ENCODE measurements at places on chromosomes 2 and 18.

- peak; percentile 85 for DNase-seq
Observed at GRCh38 chr2:127100251-127101047, 6.5 kb downstream of the BIN1 start.

DNA sequence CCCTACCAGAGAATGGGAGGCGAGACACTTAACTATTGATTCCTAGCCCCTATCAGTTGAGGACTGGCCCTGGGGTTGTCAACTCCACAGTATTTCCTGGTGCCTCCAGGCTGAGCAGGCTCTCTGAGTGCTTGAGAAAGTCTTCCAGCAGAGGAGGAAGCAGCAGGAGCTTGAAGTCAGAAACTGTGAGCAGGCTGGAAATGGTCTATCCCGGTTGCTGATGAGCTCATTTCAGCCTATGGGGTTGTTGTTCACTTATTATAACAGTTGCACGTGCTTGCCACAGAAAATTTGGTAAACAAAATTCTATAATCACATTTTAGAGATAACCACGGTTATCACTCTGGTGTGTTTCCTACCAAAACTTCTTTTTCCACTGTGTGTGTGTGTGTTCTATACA is 254.7 kb upstream of the THUMPD2 start:
- no peak for DNase-seq

DNA sequence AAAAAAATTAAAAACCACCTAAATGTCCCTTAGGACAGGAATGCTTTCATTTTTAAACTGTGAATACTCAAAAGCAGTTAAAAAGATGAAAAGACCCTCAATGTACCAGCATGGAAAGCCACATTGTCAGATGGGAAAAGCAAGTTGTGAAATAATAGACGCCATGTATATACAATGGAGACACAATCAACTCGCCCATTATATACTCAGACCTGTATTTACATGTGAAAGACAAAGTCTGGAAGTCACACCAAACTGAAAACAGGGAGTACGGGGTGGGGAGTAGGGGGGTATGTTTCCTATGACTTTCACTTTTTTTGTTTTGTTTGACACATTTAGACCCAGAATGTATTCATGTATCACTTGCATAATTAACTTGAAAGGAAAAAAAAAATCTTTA is 75.6 kb downstream of the CELF4 start:
- DNase-seq = no peak

GRCh38 chr18:39454866-39455265 is 1889.3 kb upstream of the CELF4 start:
- DNase-seq = no peak

DNA sequence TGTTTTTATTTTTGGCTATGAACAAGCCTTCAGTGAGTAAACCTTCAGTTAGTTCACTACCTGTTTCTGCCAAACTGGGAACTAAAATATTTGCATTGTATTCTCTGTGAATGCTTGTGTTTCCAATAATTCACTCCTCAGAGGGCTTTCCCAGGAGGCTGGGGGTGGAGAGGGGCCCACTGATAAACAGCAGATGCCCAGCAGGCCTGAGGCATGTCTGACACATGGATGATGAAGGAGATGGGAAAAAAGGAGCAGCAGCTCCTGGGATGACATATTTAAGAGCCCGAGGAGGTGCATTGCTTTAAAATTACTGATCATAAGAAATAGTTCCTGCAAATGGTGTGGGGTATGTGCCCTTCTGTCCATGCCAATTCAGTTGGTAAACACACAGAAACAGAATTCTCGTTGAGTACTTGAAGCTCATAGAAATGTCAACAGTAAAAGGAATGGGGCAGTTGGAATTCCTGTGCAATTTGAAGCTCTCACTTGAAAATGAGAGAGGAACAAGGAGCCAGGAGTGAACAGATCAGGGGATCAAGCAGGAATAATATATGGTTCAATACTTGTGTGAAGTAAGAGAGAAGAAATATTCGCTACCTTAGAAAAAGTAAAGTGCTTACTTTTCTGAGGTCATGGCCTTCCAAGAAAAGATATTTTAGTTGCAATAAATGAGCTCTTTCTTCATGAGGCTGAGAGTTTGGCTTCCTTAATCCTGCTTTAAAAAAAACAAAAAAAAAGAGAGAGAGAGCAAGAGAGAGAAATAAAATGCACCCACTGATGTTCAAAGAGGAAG is 22.0 kb upstream of the HNMT start:
- no peak for DNase-seq

DNA sequence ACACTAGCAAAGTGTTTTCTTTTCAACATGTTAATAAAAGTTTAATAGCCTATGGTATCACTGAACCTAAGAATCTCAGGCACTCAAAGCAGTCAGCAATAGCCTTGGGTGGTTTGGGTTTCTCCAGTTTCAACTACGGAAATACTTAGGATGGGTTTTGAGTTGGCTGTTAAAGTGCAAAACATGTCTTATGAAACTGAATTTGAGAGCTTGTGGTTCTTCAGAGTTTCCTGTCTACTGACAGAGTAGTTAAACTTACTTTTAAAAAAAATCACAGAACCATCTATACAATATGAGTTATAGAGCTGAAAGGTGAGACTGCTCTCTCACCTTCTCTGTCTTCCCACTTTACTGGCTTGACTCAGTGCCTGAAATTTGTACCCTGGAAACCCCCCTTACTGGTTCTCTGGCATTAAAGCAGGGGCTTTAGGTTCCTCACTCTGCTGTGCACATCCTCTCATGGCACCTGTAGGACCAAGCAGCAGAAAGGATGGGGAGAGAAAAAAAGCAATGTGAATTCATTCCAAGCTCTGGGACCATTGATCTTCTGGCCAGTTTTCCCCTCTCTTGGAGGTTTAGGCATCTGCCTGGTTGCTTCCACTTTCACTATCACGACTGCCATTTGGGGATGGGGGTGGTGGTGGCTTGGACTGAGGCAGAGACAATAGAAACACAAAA is 18.1 kb downstream of the CCDC141 start:
- DNase-seq = no peak

GRCh38 chr18:8501044-8501443 is 108.2 kb upstream of the RAB12 start:
- DNase-seq = peak; percentile 18

- no peak for DNase-seq
Observed at GRCh38 chr2:72676341-72677025, 149.3 kb downstream of the EXOC6B start.

DNA sequence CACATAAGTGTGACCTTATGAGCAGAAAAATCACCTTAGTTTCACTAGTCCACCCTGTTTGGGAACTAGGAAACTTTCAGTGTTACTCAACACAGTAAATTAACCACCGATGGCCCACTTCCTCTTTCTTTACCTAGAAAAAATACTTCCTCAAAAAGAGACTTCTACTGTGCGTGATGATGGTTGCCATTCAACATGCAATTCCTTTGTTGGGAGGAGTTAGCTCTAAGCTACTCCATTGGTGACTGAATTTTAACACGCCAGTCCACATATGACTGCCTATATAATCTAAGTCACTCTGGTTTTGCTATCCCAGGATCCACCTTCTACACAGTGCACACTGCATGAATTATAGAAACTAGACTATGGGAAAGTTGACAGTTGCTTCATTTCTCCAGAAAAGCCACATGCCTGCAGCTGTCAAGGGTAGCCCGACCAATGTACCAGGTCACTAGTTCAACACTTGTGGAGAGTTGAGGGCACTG is 47.8 kb upstream of the REG3G start:
- DNase-seq = no peak

DNA sequence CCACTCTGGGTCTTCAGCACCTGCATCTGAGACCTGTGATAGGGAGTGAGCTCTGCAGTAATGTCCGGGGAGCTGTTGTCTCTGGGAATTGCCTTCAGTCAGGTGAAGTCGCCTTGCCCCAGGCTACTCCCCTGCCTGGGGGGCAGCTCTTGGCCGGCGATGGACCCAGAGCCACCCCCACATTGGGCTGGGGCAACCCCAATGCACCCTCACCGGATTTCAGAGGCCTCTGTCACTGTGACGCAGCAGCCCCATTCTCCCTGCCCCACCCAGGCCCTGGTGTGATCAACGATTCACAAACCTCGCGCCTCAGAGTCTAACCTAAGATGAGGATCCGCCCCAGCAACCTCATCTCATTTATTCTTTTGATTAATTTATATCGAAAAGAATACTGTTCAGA is 303.6 kb downstream of the NDUFA10 start:
- DNase-seq = no peak

GRCh38 chr2:12817870-12818269 is 101.1 kb downstream of the TRIB2 start:
- no peak for DNase-seq

DNA sequence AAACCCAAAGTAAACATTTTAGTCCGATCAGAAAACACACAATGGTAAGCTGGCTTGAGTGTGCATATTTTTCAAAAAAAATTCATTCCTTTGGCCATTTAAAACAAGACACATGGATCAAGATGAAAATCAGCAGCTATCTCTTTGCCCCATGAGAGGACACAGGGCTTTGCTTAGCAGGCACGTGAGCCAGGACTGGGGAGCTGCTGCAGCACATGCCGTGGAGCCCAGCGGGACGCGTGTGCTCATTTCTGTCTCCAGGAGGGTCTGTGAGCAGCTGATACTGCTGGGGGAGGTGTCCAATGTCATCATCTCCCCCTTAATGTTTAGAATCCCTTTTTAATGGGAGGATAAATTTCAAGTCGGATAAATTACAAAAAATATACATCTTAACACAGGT is 49.8 kb upstream of the CNGA3 start:
- DNase-seq = no peak

DNA sequence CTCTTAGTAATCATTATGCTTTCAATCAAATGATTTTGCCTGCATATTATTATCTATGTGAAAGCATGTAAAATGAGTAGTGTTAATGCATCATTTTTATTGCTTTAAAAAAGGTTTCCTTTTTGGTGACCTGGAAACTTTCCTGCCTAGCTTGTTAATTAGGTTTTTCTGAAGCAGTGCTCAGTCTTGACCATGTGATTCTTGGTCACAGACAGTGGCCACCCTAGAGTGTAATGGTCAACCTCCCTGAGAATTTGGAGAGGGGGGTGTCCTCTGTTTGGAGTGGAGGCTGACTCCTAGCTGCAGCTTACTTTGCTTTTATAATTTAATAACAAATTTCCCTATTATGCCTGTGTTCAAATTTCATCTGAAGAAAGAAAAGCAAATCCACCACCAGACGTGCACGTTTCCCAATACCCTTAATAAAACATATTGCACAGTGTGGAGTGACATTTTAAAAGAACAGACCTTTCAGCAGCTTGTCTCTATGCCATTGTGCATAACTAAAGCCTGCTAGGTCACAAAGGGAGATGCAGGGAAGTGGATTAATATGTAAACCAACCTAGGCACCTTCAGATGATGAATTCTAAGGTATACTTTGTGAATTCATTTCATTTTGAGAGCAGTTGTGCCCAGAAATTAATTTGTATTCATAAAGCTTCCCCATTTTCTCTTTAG is 130.6 kb downstream of the RPRM start:
- no peak for DNase-seq

DNA sequence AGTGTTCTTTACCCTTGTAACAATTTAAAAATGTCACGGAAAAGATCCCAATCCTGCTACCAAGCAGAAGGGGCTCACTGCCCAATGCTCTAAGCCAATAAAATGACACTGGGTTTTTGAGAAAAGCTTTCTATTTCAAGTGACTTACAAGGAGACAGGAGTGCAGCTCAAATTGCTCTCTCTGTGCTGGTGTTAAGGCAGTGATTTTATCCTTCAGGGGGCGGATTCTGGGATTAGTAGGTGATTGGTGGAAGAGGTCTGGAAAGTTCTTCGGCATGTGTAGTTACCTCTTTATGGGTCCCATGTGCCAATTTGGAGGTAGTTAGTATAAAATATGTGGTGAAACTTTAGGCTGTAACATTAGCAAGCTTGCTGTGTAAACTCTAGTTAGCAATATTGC is 27.4 kb upstream of the MCM6 start:
- DNase-seq = no peak

GRCh38 chr18:42165922-42166513 is 211.0 kb downstream of the PIK3C3 start:
- DNase-seq = no peak

DNA sequence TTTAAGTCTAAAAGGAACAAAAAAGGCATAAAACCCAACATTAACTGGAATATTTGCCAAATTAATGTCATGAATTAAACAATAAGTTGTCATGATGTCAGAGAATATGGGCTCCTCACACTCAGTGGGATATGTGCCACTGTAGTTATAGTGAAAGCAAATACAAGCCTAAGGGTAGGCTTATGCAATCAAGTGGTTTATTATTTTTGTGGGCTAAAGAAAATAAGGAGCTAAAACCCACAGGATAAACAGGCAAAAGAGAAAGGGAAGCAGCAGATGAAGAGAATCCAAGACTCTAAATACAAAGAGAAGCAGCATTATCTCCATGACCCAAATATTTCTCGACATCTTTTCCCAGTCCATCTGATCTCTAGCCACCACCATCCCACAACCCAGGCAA is 17.5 kb downstream of the YWHAQ start:
- DNase-seq = no peak

GRCh38 chr2:3587021-3587420 is 7.9 kb upstream of the COLEC11 start:
- DNase-seq = no peak

- DNase-seq = no peak
Observed at GRCh38 chr2:165268754-165269153, 29.5 kb downstream of the SCN2A start.

GRCh38 chr2:70011786-70012185 is 50.4 kb upstream of the ASPRV1 start:
- no peak for DNase-seq

- DNase-seq = no peak
Observed at GRCh38 chr18:78903436-78904178, 76.0 kb upstream of the SALL3 start.

DNA sequence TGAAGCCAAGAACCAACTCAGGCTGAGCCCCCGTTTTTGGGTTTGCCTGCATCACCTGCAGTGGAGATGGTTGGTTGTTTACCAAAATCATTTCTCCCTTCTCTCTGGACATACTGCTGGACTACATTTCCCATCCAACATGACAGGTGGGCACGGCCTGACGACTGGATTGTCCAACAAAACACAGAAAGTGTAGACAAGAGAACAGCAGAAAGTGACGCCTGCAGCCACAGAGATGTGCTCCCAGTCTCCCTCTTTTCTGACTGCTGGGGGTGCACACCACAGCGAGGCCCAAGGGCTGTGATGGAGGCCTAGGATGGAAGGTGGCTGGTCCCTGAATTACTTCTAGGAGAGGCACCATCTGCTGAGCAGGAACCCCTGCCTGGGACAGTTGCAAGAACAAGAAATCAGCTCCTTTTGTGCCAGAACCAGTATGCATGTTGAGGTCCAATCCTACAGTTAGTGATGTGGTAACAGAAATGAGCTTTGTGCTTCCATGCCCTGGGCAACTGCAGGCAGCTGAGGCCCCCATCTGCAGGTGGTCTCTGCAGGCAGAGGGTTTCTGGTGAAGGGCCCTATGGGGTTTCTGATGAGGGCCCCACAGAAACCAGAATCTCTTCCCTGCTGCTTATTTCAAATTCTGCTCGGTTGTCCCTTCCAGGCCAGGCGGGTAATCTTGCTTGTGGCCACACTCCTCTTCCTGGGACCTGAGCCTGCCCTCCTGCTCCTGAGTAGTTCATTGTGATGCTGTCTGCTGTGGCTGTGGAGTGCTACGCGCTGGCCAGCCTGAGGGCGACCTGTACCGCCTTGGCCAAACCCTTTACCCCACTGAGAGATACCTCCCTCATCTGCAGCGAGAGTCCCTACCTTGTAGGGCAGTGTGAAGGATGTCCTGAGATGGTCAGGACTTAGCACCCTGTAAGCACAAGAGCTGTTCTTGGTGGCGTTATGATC is 168.3 kb downstream of the ASB1 start:
- DNase-seq = no peak

GRCh38 chr2:161131074-161131680 is 29.1 kb upstream of the TANK start:
- DNase-seq = peak; percentile 65

Data from LNCaP clone FGC (cell line).